ENCODE measurements at places on chromosomes 1 and 21. TPM values are rescaled to one million over a fixed set of nuclear protein-coding genes. Genes with fewer than 3 reads are reported as not detected.

DNA sequence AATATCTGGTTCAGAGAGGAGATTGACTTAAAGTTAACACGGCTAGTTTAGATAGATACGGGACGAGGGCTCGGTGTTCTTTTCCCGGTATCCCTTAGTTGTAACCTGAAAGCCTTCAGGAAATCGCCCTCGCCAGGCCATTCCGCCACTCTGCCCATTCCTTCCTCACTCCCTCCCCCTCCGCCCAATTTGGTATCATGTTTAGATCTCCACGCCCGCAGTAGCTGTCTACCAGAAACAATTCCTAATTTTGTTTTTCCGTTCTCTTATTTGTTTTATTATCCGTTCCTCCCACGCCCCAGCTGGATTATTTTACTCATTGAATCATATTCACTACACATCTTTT lies 685 bp upstream of the VAMP4 start:
- peak; percentile 44 for DNase-seq

- DNase-seq, result no peak
Observed at GRCh38 chr1:229186373-229187056, 84.4 kb upstream of the RAB4A start.

DNA sequence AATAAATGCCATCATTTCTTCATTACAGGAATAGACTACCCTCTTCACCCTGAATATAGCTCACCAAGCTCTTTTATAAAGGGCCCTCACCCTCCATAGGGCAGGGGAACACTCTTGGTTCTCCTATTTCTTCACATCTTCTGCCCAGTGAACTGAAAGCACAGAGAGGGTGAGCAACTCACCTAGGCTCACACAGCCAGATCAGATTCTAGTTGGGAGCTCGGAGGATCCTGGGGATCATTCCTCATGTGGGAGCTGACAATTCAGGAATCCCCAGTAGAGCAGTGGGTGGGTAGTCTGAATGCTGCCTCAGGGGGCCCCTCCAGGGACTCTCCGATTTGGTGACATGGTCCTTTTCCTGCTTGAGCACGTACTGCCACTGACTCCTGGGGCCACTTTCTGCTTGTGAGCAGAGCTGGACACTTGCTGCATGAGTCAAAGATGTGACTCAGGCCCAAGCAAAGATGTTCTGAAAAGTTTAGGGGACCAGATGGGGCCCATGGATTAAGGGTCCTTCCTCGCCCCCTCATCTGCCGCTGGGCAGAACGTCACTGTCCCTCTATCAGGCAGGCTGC lies 63.7 kb upstream of the WNT4 start:
- no peak for DNase-seq

GRCh38 chr1:223029985-223030769 lies 112.9 kb downstream of the TLR5 start:
- no peak for DNase-seq

DNA sequence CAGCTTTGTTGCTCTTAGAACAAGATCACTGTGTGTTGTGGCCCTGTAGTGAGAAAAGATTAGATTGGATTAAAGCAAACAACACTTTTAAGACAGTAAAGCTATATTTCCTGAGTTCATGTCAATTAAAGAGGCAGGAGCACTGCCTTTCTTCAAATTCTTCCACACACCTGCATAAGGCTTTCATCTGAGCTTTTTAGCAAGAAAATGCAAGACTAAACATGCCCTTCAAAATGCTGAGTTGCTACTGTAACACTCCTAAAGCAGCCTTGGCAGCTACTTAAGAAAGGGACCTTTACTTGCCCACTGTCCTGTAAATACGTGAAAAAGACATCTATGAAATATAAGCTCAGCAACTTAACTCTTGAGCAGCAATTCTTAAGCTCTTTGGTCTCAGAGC lies 11.8 kb downstream of the DPH5 start:
- DNase-seq, result no peak

GRCh38 chr1:79501153-79501552 lies 494.6 kb upstream of the ADGRL4 start:
- DNase-seq, result no peak

GRCh38 chr1:57686306-57686705 lies 262.4 kb upstream of the DAB1 start:
- DNase-seq, result no peak

DNA sequence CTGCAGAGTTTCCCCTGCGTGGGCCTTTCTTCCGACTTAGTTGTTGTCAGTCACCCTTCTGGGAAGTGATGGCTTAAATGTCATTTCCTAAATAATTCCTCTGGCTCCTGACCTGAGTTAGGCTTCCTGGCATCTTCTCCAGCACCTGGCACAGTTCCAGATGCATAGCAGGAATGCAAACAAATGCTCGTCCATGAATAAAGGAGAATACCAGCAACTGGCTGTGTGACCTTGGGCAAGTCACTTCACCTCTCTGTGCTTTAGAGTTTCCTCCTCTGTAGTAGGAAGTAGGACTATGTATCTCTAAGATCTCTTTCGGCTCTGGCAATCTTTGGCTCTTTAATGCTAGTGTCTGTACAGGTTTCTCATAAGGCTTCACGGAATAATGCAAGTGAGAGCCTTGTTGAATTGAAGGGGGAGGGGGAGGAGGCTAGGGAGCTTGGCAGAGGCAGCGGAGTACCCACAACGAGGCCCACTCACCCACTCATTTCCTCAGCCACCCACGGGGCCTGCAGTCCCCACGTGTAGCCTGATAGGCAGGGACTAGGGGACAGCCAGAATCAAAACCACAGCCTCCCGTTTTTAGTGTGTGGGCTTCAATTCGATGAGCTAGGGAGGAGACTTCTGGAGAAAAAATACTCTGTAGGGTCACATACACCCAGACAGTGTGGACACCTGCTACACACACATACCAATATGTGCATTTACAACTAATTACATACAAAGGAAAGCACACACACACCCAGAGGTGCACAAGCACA lies 48.1 kb downstream of the TENT5C start:
- peak; percentile 69 for DNase-seq

GRCh38 chr21:15063081-15063813 lies 1.6 kb downstream of the NRIP1 start:
- DNase-seq, result peak; percentile 26

DNA sequence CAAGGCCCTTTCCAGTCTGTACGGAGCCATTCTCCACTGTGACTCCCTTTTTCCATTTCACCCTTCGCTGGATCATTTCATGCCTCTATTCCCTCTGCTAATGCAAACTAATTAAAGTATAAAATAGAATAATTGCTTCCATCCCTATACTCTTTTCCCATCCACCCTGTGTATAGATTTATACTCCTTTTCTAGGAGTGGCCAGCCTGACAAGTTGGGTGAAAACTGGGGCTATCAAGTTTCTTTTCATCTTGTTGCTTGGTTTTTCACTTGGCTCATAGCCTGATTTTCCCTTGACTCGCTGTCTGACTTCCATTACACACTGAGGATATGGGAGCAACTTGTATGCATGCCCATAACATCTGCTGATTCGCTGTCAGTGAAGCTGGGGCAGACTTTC lies 107.0 kb downstream of the PLXNA2 start:
- DNase-seq, result no peak

- DNase-seq, result no peak
Observed at GRCh38 chr1:194469282-194469681, 1282.9 kb upstream of the B3GALT2 start.

- peak; percentile 78 for DNase-seq
Observed at GRCh38 chr1:34858901-34859445, 576 bp downstream of the SMIM12 start.

GRCh38 chr21:39153842-39154241 lies 29.4 kb downstream of the PSMG1 start:
- no peak for DNase-seq

GRCh38 chr1:28956038-28956464 lies 41.7 kb downstream of the EPB41 start:
- DNase-seq, result no peak

- no peak for DNase-seq
Observed at GRCh38 chr1:13539683-13540082, 25.9 kb upstream of the LRRC38 start.

DNA sequence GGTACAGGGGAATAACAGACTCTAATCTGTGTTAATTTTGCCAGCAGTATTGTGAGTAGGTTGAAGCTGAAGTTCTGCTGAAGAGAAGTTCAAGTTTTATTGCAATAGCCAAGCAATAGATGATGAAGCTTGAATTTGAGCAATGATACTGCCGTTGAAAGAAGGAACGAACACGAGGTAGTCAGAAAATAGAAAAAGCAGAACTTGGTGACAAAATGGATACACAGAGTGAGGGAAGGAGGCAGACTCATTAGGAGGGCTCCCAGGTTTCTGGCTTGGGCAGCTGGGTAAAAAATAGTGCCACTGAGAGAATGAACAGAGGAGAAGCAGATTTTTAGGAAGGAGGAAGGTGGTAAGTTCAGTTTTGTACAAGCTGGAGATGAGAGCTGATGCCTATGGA lies 22.3 kb upstream of the AGO1 start:
- DNase-seq, result no peak

- DNase-seq, result no peak
Observed at GRCh38 chr1:230280054-230280795, 145.9 kb downstream of the PGBD5 start.

DNA sequence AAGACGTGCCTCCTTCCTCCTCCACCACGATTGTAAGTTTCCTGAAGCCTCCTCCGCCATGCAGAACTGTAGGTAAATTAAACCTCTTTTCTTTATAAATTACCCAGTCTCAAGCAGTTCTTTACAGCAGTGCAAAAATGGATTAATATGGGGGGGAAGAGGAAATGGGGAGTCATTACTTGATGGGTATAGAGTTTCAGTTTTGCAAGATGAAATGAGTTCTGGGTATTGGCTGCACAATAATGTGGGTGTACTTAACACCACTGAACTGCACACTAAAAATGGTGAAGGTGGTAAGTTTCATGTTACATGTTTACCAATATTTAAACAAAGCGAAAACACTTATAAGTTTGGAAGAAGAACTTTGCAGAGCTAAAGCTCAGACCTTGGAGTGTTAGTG lies 24.3 kb upstream of the DISP1 start:
- DNase-seq, result no peak

GRCh38 chr1:39127513-39127912 lies 77.0 kb upstream of the MACF1 start:
- peak; percentile 51 for DNase-seq

- peak; percentile 16 for DNase-seq
Observed at GRCh38 chr21:26842300-26842699, 2.9 kb downstream of the ADAMTS1 start.

DNA sequence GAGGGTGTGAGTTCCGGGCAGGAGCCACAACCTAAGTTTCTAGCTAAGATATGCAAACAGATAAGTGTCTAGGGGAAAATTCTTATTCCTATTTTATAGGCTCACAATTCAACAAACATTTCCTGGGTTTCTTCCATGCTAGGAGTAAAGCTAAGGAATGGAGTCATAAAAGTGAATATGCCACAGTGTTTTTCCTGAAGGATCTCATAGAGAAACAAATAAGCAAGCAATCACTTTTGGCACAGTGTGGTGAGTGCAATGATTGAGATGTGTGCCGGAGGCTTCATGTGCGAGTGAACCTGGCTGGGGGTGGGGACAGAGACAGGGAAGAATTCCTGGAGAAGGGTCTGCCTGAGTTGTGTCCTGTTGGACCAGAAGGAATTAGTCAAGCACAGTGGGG lies 147.4 kb downstream of the TENT5C start:
- DNase-seq, result no peak

DNA sequence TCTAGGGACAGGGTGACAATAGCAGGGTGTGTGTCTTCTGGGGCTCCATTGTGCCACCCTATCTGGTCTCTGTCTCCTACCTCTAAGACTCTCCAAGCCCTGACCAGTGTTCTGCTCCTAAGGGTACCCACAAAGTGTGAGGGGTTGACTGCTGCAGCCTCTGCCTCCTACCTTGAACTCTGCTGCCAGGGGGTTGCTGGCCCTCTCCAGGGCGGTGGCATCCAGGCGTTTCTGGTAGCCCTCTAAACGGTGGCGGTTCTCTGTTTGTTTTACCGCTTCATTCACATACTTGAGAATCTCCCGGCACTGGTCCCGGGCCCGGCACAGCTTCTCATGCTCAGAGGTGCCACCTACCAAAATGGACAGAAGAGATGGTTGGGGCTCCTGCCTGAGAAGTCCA lies 24.4 kb downstream of the LRRC71 start:
- no peak for DNase-seq

GRCh38 chr1:202662081-202662480 lies 48.2 kb downstream of the SYT2 start:
- peak; percentile 12 for DNase-seq

- DNase-seq, result no peak
Observed at GRCh38 chr1:167668108-167668507, 38.1 kb downstream of the RCSD1 start.

GRCh38 chr1:157626099-157626498 lies 28.2 kb upstream of the FCRL4 start:
- peak; percentile 3 for DNase-seq

DNA sequence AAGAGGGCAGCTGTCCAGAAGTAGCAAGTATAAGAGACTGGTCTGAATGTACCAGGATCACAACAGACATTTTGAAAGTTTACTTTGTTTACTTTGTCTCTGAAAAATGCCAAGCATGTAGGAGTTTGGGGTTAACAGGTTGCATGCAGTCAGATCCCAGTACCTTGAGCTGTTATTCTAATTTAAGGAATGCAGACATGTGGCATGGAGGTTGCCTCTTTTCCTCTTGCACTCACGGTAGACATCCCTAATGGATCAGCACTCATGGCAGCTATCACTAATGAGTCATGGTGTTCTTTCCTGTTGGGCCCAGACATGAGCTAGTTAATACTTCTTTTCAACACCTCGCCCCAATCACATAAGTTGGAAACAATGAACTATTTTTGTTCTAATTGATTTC lies 67.3 kb downstream of the GADD45A start:
- DNase-seq, result peak; percentile 58

DNA sequence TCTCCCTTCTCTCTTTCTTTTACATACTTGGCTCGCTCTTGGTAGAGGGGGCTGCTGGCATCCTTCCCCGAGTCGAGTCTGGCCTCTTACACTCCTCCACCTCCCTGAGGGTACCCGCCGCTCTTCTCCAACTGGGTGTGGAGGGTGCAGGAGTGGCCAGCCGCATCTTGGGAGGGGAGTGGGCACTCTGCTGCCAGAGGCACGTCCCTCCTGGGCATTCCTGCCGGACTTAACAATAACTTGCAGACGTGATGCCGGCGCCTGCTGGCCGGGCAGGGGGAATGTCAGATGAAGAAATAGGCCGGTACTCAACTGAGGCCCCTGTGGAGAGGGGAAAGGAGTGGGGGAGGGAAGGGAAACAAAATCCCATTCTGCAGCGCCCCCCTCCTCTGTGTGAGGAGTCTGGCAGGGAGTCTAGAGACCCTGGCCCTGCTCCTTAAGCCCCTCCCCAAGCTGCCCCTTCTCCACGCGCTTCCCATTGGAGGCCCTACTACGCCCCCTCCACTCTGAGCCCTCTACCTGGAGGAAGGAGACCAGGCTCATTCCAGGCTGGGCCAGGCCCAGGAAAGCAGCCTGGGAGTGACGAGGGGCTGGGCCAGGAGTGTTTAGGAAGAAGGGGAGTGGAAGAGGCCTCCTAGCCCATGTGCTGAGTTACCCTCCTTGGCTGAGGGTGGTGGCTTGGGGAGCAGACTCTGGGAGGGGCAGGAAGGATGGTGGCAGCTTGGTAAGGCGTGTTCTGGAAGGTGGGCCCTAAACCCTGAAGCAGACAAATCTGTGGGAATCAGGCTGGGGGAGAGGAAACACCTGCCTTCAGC lies 1.8 kb downstream of the ATP2B4 start:
- DNase-seq, result peak; percentile 70

- DNase-seq, result no peak
Observed at GRCh38 chr1:27994060-27994459, 34.3 kb downstream of the XKR8 start.

Gene IL23R
- total RNA-seq, result not detected

Gene CD84
- not detected for total RNA-seq

Gene KCNJ15
- total RNA-seq, result 0.22 TPM

Gene CTH
- total RNA-seq, result 0.79 TPM

Gene RYR2
- total RNA-seq, result under 0.01 TPM

Gene C8B
- total RNA-seq, result not detected

All from lung microvascular endothelial cell (primary cell).